ENCODE measurements at places on chromosomes 7 and 10.

GRCh38 chr10:128928231-128928836 lies 538.7 kb upstream of the MGMT start:
- no peak for DNase-seq

DNA sequence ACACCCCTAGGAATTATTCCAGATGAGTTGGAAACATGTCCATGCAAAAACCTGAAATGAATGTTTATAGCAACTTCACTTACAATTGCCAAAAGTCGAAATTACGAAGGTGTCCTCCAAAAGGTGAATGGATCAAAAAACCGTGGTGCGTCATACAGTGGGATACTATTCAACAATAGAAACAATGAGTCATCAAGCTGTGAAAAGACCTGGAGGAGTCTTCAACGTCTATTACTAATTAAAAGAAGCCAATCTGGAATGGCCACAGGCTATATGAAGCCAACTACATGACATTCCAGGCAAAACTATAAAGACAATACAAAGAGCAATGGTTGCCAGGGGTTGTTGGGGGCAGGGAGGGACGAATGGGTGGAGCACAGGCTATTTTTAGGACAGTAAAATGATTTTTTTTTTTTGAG lies 12.6 kb upstream of the PPP2R2D start:
- DNase-seq = no peak

DNA sequence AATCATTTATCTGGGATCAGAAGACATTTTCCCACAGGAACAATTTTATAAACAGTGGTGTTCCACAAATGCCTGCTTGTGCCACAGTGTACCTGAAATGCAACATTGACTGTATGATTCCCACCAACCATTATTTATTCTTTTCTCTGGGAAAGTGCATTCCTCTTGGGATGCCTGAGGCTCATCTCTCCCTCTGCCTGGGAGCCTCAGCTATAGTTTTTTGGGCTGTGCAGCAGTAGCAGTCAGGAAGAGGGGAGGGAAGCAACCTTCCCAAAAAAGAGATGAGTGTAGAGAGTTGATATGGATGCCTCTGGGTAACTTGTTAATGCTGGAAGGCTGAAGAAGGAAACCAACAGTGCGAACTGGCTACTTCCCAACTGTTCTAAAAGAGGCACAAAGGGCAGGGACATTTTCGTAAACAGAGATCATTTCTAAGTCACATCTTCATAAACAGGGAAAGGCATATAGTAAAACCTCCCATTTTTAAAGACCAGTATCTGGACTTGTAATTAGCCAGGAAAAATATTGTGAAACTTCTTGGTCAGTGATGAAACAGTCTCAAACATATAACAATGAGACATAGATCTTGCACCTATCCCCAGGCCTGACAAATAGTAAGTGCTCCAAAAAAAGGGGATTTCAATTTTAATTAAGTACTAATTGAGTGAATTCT lies 1.4 kb upstream of the CALD1 start:
- no peak for DNase-seq

GRCh38 chr10:133277993-133278576 lies 1.4 kb upstream of the ADAM8 start:
- DNase-seq = no peak

- no peak for DNase-seq
Measured at GRCh38 chr10:30999070-30999712, 32.5 kb downstream of the ZNF438 start.

DNA sequence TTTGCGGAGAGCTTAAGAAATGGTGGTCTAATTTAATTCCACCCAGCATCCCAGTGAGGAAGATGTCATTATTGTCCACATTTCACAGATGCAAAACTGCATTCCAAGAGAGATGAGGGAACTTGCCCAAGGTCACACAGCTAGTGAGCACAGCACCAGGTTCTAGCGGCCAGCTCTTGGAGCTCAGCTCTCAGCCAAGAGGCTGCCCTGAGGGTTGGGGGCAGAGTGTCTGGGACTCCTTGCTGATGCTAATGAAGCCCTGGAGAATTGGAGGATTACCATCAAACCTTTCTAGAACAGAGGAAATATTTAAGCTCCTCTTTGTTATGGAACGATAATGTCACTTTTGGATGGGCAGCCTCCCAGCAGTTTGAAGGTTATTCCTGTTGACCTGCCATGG lies 48.0 kb downstream of the PLPP4 start:
- DNase-seq = no peak

GRCh38 chr7:73718438-73718881 lies 1.0 kb downstream of the STX1A start:
- no peak for DNase-seq

DNA sequence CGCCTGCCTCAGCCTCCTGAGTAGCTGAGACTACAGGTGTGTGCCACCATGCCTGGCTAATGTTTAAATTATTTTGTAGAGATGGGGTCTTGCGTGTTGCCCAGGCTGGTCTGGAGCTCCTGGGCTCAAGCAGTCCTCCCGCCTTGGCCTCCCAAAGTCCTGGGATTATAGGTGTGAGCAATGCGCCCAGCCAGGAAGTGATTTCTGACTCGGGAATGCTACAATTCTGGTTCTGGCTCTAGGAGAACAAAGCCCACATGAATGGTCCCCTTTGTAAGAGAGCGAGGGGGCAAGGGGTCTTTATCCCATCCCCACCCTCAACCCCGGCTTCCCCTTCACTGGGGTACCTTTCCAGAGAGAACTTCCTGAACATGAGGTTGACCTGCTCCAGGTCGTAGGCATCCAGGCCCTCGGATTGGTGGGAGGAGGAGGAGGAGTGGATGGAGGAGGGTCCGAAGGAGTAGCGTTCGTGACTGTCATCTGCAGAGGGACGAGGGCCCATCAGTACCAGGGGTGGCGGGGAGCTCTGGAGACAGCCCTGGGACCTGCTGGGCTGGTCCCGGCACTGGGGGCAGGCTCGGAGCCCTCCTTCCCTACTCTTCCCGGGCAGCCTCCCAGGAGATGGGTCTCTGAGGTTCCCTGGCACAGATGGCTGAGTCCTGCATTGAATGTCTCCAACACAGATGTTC lies 79.9 kb upstream of the GNA12 start:
- DNase-seq = no peak

DNA sequence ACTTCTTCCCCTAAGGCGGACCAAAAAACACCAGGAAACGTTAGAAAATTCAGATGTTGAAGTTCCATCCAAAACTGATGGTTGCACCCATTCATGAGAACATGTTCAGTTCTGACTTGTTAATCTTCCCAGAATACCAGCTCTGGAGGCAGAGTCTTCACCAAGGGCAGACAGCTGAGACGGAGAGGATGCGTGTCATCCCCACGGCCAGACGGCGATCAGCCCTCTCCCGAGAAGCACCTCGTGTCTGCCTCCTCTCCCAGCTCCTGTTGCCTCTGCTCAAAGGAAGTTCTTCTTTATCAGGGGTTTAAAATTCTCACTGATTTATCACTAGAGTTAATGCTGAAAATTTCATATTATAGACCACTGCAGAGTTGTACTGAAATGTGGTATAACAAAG lies 269.7 kb downstream of the ZMYND11 start:
- DNase-seq = no peak

DNA sequence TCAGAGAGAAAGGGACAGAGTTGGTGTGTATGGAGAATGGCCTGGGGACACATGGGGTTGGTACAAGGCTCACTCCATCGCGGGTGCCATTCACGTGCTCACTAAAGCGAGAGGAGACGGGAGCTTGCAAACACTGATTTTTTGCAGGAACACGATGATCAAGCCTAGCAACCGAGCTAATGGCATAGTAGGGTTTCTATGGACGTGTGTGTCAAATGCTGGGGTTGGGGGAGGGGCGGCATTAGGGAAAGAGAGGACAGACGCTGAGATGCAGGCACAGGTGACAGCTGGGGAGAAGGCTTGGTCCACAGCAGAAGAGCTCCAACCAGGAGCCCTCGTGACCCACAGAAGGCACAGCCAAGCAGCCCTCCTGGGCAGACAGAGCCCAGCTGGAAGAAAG lies 33.9 kb downstream of the RCC1L start:
- no peak for DNase-seq

DNA sequence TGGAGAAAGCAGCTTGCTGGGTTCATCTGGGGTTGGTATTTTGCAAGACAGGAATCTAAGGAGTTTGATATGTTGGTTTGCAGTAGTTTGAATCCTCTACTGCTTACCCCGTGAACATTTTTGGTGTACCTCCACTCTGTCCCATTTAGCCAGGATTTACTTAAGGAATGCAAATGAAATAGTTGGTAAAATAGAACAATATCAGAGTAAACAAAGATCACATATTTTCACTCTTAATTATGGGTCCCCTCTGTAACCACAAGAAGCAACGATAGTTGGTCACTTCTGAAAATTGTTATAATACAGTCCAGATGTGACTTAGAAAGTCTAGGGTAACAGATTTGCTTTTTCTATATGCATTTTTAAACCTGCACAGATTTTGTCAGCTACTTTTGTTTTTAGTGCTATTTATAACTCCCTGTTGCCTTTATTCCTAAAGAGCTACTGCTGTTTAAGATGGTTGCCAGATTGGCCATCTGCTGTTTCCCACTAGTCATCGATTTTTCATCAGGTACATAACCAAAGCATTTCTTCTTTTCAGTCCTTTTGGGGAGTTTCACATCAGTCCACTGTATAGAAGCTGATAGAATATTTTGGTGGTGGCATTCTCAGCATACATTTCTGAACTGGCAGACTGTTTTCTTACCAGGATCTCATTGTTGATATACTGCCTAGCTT lies 37.6 kb downstream of the MAPK8 start:
- no peak for DNase-seq

- DNase-seq = no peak
Measured at GRCh38 chr7:542131-542712, 22.6 kb upstream of the PDGFA start.

DNA sequence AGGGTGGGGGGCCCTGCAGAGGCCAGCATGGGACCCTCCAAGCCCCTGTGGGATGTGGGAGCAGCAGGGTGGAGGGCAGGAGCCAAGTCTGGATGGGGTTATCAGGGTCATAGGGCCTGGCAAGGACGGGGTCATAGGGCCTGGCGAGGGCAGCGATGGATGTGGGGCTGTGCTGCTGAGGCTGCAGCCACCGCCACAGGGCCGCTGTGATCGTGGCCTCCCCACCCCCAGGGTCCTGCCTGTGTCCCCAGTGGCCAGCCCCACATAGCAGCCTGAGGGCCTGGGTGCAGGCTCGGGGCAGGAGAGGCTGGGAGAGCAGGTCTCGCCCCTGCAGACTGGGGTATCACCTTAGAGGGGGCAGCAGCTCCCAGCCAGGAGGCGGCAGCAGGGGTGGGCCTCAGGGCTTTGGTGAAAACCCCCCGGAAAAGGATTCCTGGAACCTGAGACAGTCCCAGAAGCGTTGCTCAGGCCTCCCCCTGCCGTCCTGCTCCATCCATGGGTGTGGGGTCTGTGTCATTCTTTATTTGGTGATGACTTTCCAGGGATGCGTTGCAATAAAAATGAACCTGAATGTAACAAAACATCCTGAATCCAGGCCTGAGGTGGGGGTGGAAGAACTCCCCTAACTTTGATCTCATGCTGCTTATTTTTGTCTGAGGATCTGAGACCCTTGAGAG lies 107.3 kb upstream of the SHH start:
- no peak for DNase-seq

GRCh38 chr10:114402871-114403540 lies 1.3 kb downstream of the AFAP1L2 start:
- DNase-seq = no peak

GRCh38 chr10:28575852-28576251 lies 42.9 kb downstream of the WAC start:
- DNase-seq = no peak

GRCh38 chr7:151232917-151233701 lies 826 bp downstream of the CHPF2 start:
- DNase-seq = no peak

GRCh38 chr7:75989500-75990388 lies 4.7 kb downstream of the TMEM120A start:
- DNase-seq = no peak

DNA sequence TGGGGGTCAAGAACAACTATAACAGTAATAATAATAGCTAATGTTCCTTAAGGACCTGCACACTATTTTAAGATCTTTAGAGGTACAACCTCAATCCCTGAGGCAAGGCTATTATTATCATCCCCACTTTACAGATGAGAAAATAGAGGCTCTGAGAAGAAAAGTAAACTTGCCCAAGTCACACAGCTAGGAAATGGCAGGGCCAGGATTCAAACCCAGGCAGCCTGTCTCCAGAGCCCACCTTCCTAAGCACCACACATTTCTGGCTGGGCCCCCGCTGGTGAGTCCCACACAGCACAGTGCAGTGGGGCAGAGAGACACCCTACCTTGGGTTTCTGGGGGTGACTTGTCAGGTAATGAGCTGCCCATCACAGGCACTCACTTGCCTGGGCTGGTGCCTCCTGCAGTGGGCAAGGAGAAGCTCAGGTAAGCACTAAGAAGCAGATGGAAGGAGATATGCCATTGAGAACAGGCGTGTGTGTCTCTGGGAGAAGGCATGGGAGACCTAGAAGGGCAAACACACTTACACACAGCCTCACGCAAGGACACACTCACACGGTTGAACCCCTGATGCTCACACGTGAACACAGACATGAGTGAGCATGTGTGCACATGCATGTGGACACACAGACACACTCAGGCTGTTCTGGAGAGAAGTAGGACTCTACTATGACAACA lies 104.4 kb upstream of the ZMIZ1 start:
- no peak for DNase-seq

- DNase-seq = no peak
Measured at GRCh38 chr7:14069961-14070360, 80.5 kb upstream of the ETV1 start.

DNA sequence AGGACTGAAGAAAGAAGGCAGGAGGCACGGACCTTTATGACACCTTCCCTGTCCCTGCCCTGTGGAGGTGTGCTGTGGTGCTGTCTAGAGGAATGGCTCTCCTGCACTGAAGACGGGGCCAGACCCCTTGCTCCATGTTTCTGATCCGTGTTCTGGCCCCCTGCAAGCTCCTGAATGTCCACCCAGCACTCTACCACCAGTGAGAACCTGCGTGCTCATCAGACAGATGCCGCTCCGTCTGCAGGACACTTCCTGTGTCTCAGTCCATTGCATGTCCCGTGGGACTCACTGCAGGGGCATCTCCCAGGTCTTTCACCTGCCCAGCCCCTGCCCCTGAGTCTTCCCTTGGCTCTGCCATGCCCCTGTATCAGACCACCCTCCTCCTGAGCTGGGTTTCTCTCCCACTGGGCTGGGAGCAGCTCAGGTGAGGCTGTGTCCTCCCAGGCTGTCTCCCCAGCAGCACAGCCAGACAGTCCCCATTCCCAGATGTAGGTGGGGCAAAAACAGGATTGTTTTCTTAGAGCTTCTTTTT lies 278.3 kb upstream of the ZNF32 start:
- DNase-seq = no peak
